Osteoblast (primary cell): ENCODE measurements at places on chromosomes 1 and 21.

DNA sequence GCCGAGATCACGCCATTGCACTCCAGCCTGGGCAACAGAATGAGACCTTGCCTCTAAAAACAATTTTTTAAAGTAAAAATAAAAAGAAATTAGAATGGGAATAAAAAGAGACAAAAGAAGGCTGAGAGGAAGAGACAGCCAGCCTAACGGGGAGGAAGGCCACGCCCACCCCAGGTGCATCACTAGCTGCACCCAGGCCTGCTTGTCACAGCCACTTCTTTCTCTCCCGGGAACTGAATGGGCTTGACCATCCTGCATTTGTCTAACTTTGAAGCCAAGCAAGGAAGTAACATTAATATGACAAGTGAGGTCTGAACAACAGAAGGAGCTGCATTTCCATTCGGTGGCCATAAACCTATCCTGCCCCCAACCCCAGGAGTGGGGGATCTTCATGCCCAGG is 20.8 kb upstream of the EFNA1 start:
- no peak for DNase-seq

GRCh38 chr1:100087396-100087795 is 45.3 kb downstream of the SASS6 start:
- DNase-seq = no peak

DNA sequence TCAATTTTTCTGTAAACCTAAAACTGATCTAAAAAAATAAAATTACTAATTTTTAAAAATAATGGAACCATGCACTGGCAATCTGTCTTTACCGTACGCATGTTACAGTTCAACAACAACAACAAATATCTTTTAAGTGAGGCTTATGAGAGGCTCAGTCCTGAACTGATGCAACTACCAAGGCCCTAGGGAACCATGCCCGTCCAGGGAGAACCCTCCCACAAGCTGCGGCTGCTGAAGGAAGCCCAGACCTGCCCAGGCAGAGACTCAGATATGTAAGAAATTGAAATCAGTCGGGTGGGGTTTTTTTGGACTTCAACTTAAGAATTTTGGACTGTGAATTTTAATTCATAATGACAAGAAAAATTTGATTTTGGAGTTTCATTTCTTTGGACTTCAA is 91.1 kb downstream of the NPHP4 start:
- DNase-seq = peak; percentile 23

DNA sequence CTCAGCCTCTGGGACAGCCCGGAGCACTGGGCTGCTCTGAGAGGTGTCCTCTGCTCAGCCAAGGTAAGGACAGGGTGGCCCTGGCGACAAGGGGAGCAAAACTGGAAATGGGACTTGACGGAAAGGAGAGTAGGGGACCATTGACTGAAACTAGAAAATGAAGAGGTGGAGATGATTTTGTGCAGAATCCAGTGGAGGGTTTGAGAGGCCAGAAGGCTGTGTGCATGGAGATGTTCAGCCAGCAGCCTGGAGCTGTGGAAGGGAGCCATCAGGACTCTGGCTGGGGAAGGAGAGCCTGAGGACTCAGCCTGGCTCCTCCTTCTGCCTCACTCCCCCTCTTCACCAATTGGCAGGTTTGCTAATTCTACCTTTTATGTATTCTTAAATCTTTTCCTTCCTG is 114.2 kb downstream of the EDEM3 start:
- no peak for DNase-seq

DNA sequence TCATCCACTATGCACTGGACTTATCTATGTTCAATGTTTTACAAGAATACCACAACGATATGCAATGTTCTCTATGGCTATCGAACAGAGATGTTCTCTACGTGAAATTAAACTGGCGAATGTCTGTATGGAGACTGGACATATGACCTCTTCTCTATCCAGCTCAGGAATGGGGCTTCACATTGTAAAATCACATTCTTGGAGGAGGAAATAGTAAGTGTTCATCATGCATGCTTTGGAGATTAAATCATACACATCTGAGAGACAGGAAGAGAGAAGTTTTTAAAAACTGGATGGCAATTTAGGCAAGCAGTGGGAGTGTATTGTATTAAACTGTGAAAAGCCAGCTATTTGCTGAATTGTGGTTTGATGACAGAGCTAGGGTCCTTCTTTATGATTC is 47.9 kb upstream of the RGL1 start:
- DNase-seq = peak; percentile 84

DNA sequence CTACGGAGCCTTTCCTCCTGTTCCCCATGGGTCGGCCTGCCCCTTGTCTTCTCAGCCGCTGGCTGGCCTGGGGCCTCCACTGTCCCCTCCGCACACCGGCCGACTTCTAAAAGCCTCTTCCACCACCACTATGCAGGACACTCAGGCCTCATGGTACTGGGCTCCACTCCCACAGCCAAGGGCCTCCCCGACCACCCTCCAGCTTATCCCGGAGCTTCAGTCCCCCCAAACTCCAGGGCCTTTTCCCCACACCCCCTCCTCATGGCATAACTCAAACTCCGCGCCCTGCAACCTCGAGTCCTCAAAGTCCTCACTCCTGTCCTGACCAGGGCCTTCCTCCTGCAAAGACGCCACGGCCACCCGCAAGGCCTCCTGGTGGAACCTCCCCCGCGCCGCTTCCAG is 2.0 kb downstream of the LRRC41 start:
- peak; percentile 80 for DNase-seq

DNA sequence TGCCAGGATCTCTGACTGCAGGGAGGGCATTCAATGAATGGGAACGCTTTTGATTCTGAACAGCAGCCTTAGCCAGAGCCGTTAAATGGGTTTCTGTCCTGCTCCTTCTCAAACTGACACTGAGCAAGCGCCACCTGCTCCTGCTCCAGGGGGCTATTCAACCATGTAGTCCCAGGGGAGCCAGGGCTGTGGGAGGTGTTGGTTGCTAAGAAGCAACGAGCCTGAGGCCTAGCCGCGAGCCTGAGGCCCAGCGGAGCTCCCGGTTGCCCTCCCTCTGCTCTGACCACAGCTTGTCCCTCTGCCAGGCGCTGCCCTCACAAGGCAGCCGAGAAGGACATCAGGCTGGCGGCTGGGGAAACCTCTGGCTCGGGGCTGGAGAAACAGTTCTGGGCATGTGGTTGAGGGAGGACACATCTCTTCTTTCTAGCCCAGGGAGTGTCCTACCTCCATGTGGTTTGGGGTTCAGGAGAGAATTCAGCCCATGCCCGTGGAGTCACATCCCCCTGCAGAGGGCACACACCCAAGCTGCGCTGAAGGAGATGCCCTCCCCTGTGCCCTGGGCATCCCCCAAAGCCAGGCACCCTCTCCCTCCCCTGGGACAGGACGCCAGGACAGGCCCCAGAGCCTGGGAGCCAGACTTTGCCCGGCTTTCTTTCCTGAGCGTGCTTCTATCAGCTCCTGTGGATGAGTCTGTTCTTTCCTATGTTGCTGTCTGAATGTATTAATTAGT is 18.0 kb downstream of the PCP4 start:
- no peak for DNase-seq

- no peak for DNase-seq
Measured at GRCh38 chr1:86701731-86702130, 2.6 kb upstream of the SH3GLB1 start.

- no peak for DNase-seq
Measured at GRCh38 chr1:55124470-55124869, 85.1 kb downstream of the PCSK9 start.

DNA sequence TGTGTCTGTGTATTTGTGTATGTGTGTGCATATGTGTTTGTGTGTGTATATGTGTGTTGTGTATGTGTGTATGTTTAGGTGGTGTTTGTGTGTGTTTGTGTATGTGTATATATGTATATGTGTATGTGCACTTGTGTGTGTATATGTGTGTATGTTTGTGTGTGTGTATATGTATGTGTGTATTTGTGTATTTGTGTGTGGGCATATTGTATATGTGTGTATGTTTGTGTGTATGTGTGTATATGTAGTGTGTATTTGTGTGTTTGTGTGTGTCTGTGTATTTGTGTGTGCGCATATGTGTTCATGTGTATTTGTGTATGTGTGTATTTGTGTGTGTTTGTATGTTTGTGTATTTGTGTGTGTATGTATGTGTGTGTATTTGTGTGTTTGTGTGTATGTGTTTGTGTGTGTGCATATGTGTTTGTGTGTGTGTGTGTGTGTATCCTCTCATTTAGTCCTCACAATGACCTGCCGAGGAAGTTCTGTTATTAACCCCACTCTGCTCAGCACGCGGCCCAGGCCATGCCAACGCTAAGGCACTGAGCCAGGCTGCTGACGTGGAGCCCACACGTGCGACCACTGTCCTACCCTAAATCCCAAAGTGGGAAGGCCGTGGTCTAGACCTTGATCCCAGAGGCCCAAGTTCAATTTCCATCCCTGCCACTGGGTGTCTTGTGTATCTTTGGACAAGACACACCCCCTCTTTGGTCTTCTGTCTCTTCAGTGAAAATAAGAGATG is 43.2 kb upstream of the TMEM51 start:
- DNase-seq = peak; percentile 39

GRCh38 chr1:30883389-30884172 is 25.0 kb downstream of the SDC3 start:
- peak; percentile 62 for DNase-seq

GRCh38 chr1:180150982-180151381 is 3.7 kb upstream of the QSOX1 start:
- peak; percentile 82 for DNase-seq

- DNase-seq = peak; percentile 79
Measured at GRCh38 chr1:4696161-4696745, 41.8 kb downstream of the AJAP1 start.

DNA sequence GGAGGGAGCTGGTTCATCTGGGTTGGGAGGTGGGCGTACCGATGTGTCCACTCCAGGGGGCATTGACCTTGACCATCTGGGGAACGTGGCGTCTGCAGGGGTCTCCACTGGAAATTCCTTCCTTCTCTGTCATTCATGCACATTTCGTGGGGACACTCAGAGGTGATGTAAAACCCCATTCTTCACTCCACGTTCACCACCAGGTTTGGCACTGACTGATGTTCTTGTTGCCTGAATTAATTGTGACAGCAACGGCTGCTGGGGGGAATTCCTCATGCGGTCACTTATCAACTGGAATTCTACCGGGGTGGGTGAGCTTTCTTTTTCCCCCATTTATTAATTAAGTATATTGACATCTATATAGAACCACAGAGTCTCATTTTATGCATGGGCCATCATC is 18.1 kb upstream of the POFUT2 start:
- no peak for DNase-seq

GRCh38 chr21:45839274-45839673 is 142.3 kb upstream of the COL6A1 start:
- DNase-seq = no peak

DNA sequence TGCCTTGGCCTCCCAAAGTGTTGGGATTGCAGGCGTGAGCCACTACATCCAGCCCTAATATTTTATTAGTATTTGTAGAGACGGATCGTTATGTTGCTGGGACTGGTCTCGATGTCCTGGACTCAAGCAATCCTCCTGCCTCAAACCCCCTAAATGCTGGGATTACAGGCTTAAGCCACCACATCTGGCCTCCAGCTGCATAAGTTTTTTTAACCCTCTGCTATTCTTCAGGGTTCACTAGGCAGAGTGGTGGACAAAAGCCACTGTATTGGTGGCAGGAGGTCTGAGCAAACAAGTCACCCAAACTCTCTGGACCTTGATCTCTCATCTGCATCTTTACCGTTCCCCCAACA is 10.1 kb upstream of the CLIC4 start:
- DNase-seq = no peak

- peak; percentile 39 for DNase-seq
Measured at GRCh38 chr1:203167026-203167912, 8.4 kb downstream of the MYBPH start.
